Activated T-cell treated with anti-CD3 and anti-CD28 coated beads, Interleukin-2, amount 50 U/mL, for 4 hours (primary cell): ENCODE measurements at places on chromosomes 2 and 18. TPM values are rescaled to one million over a fixed set of nuclear protein-coding genes. Genes with fewer than 3 reads are reported as not detected.

DNA sequence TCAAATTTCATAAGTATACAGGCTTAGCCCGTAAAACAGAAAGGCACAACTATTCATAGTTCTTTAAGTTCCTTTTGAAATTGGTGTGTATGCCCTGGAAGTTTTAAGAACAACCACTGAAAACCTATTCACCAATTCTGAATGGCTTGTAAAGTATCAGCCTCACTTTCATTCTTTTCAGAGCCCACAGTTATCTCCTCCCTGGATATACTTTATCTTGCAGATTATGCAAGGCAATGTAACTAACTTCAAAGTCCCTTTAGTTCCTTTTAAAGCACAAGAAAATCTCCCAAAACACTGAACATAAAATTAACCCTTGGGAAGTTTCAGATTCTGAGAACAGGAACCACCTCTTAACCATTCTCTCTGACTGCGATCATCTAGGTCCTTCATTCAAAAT, 1.1 kb downstream of the STRN start:
- no peak for DNase-seq

- no peak for DNase-seq
Measured at GRCh38 chr2:12734914-12735654, 18.3 kb downstream of the TRIB2 start.

GRCh38 chr18:12518326-12518725, 110.6 kb downstream of the PRELID3A start:
- no peak for DNase-seq

The CFC1 gene
- not detected for total RNA-seq

GRCh38 chr2:160322320-160322719, 122.2 kb upstream of the ITGB6 start:
- DNase-seq = no peak

The WDR75 gene
- total RNA-seq = 150 TPM

GRCh38 chr2:7986431-7986830, 695.4 kb upstream of the ID2 start:
- DNase-seq = no peak

GRCh38 chr2:142872882-142873724, 4.4 kb upstream of the KYNU start:
- DNase-seq = no peak

GRCh38 chr18:52200921-52201663, 138.9 kb upstream of the DCC start:
- DNase-seq = no peak

GRCh38 chr2:188663301-188663700, 310.9 kb upstream of the COL3A1 start:
- DNase-seq = no peak

- DNase-seq = no peak
Measured at GRCh38 chr2:69789175-69789721, 40.2 kb upstream of the GMCL1 start.

DNA sequence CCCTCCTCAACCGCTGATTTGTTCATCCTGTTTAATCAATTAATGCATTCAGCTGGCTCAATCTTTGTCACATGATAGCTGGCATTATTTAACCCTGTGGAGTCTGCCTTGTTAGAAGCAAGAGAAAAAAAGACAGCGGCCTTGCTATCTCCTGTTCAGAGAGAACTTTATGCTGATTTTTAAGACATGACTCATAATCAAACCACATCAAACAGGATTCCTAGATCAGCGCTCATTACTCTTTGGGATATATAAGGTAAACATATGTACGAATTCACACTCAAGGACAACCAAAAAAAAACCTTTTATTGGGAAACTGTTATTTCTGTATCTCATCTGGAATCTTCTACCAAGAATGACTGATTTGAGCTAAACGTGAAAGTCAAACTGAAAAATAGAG, 195.1 kb downstream of the C1D start:
- DNase-seq = no peak

GRCh38 chr2:234847364-234847635, 104.5 kb upstream of the SH3BP4 start:
- DNase-seq = no peak

DNA sequence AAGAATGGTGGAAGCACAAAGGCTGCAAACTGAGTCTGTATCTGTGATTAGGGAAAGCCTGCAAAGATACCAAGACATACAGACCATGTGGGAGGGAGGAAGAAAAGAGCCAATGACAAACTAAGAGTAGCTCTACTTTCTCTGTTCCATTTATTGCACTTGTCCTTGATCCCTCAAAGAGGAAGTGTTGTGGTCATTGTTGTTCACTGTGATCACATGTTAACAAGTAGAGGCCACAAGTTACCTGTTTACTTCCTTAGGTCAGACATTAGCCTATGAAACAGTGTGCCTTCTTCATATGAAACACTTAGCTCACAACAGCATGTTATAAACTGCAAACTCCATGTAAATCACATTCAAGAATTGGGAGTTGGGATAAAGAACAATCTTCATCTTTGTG, 32.6 kb downstream of the MAP2 start:
- DNase-seq = no peak

GRCh38 chr2:222861411-222862105, 722 bp downstream of the ACSL3 start:
- DNase-seq = peak; percentile 9

DNA sequence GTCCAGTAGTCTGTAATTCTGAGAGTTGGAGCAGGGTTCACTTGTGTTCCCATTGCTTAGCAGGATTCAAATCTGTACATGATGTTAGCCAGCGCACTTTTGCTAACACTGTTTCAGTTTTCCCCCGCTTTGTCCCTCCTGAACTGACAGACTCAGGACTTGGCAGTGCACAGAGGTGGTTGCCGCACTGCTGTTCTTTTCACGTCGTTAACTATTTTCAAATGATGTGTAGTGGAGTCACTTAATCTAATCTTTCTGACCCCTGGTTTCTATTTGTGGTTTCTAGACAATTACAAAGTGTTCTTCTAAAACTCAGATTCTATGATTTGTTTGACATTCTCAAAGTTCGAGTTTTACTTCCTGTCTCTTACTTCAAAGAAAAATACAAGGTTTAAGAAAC, 234.5 kb downstream of the RBM43 start:
- DNase-seq = no peak

DNA sequence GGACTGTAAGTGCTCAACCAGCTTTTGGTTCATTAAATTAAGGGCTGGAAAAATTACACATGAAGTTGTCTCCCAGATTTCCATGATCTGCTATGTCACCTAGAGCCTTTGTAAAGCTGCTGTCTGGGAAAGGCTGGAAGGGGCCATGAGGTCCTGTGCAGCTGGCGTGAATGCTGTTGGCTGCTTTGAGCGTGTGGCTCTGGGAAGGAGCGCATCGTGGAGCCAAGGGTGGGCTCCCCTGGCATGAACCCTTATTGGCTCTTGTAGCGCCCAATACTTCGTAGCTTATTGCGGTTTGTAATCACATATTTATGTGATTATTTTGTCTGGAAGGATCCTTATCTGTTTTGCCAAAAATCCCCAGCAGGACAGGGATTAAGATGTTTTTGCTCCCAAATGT, 70.5 kb upstream of the LMAN1 start:
- DNase-seq = no peak

- no peak for DNase-seq
Measured at GRCh38 chr2:72712304-72712703, 113.5 kb downstream of the EXOC6B start.

The PARD6G gene
- total RNA-seq = 0.61 TPM

- DNase-seq = no peak
Measured at GRCh38 chr18:62651276-62652056, 63.9 kb upstream of the PHLPP1 start.

DNA sequence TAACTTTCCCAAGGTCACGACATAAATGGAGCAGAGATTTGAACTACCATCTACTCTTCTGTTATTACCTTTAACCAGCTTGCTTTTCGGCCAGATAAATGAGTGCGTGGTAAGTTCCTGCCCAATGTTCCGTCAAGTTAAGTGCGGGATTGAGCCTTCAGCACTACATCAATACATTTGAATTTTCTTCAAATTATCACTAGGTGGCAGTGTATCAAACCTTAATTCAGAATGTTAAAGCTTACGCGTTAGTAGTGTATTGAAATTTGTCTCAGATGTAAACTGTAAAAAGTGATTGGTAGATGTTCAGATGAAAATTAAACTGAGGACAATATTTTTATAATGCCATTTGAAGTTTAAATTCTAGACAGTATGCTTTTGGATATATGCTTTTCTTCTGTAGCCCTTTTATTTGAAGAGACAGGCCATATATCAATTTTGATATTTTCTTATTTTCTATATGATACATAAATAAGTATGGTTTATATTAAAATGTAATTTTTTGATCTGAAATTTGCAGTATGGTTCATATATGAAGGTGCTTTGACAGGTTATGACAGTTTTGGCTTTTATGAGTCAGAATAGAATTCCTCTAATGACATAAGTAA, 681.3 kb downstream of the ADCYAP1 start:
- DNase-seq = no peak

DNA sequence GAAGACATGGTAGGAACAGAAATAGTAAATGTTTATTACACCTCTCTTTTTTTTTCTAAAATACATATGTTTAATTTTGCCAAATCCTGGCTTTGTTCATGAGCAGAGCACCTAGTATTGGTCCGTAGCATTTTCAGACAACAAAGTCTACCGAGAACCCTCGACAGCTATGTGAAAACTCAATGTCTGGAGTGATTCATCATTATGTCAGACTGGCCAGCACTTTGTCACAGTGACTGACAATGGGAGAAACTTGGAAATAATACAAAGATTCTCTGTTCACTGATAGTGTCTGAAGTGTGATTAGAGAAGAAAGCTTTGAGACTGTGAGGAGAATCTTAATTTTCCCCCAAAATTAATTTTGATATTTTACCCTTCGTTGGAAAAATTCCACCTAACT, 143.0 kb downstream of the HNMT start:
- no peak for DNase-seq

GRCh38 chr18:53191634-53192033, 851.6 kb downstream of the DCC start:
- DNase-seq = no peak

The NCKAP5 gene
- total RNA-seq = 0.03 TPM

The TMEM178A gene
- total RNA-seq = not detected

DNA sequence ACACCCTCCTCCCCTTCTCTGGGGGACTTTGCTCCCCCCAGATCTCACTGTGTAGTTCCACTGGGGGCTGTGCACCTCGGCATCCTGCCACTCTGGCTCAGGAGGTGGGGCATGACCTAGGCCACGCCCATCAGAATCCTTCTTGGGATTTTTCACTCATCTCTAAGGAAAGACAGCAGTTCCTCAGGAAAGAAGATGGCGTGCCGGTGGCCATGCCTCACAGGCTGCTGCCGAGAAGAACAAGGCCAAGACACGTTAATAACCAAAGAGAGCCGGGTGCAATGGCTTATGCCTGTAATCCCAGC, 3.2 kb downstream of the NMUR1 start:
- DNase-seq = no peak

- DNase-seq = no peak
Measured at GRCh38 chr2:56012221-56012765, 88.7 kb upstream of the EFEMP1 start.

GRCh38 chr2:43004879-43005244, 212.5 kb upstream of the HAAO start:
- no peak for DNase-seq

GRCh38 chr18:36412778-36413177, 115.3 kb downstream of the FHOD3 start:
- DNase-seq = no peak

- no peak for DNase-seq
Measured at GRCh38 chr2:19818543-19818942, 83.2 kb downstream of the TTC32 start.

The FAM161A gene
- 2.6 TPM for total RNA-seq

The RTP5 gene
- total RNA-seq = 0.14 TPM

GRCh38 chr2:196293751-196294515, 122.6 kb upstream of the STK17B start:
- no peak for DNase-seq

DNA sequence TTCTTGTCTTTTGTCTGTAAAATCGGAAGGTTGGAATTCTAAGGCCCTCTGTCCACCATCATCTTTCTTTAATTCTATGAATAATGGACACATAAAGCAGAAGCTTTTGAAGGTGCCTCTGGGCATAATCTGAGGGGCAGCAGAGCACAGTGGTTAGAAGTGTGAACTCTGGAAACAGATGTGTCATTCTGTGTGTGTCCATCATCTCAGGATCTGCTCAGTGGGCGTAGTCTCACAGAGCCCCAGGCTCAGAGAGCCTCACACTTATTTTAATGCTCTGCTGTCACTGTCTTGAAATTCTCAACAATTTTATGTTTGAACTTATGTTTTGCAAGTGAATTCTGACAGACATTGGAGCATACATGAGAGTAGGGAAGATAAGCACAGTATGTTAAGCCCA, 31.0 kb upstream of the CCDC93 start:
- DNase-seq = no peak

DNA sequence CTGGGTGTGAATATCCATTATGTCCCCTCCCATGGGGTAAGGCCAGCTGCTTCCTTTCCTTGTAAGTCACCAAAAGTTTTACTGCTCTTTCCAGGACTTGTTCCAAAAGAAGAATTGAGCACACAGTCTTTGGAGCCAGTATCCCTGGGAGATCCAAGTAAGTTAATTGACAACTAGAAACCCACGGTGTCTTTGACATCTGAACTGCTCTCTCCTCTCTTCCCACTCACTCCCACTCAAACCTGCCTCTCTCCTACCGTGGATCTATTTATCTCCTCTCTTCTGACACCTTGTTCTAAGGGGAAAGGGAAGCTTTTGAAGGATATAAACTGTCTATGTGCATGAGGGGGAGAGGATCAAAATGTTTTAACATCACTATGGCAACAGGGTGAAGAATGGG, 86.7 kb downstream of the VIT start:
- DNase-seq = no peak

The FAM237A gene
- not detected for total RNA-seq

DNA sequence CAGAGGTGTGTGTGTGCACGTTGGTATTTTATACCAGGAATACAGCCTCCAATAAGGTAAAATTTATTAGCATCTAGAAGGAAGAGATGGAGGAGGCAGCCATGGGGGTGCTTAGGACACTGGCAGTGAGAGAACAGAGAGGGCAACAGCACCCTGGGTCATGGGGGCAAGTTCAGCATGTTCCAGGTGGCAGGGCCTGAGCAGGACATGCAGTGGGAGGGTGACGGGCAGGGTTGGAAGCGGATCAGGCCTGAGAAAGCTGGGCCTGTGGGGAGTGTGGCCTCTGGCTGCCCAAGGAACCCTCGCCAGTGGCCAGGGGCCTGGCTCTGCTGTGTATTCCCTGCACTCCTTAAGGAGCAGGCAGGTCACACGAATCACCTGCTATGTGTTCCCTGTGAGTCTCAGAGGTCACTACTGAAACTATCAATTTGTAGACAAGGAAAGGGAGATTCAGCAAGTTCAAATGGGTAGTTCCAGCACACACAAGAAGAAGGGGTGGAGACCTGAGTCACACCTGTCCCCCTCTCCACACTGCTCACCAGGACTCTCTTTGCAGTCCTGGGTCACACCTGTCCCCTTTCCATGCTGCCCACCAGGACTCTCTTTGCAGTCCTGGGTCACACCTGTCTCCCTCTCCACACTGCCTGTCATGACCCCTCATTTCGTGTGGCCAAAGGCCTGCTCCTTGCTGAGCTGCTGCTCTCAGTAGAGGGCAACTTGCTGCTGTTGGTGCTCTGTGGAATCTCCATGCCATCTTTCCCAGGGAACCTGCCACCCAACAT, 463.9 kb upstream of the HS6ST1 start:
- DNase-seq = no peak

GRCh38 chr2:105406221-105406620, 7.4 kb upstream of the FHL2 start:
- DNase-seq = no peak

The LIPG gene
- 0.15 TPM for total RNA-seq
